ENCODE measurements at places on chromosomes 1 and 21.

- no peak for DNase-seq
Observed at GRCh38 chr1:167781558-167781957, 59.8 kb downstream of the MPZL1 start.

GRCh38 chr21:28393279-28393678 lies 599.4 kb downstream of the LTN1 start:
- no peak for DNase-seq

- no peak for DNase-seq
Observed at GRCh38 chr1:223175032-223175431, 32.0 kb upstream of the TLR5 start.

- DNase-seq, result no peak
Observed at GRCh38 chr1:78790174-78790573, 140.5 kb downstream of the IFI44 start.

DNA sequence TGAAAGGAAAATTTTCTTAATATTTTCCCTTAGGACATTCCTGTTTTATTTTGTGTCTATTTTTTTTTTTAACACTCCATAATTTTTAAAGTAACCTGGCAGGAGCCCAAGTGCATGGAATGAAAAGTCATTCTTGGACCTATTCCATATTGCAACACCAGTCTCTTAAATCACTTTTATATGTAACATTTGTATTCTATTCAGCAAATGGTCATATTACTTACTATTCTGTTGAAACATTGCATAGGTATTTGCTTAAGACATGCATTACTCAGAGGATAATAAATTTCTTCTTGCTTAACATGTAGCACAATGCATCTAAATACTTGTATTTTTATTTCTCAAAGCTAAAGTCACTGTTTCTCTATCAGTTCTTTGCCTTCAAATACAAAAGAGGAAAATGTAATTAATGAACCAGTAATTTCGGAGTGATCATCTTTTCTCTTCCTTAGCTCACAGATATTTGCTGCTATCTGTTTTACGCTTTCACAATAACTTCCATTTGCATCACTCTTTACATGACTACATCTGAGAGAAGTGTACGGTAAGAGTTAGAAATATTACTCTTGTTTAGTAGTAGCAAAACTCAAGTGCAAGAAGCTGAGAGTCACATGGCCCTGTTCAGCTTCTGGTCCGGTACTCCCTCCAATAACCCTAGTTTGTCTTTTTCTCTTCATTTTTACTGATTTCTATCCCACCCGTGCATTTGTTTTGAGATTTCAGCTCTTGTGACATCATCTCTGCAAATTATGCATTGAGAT lies 394.8 kb downstream of the USP25 start:
- peak; percentile 84 for DNase-seq

GRCh38 chr1:210683403-210684047 lies 354.8 kb downstream of the HHAT start:
- DNase-seq, result no peak

- DNase-seq, result no peak
Observed at GRCh38 chr1:227920426-227920825, 27.3 kb downstream of the WNT9A start.

- no peak for DNase-seq
Observed at GRCh38 chr21:45987121-45987711, 5.6 kb downstream of the COL6A1 start.

DNA sequence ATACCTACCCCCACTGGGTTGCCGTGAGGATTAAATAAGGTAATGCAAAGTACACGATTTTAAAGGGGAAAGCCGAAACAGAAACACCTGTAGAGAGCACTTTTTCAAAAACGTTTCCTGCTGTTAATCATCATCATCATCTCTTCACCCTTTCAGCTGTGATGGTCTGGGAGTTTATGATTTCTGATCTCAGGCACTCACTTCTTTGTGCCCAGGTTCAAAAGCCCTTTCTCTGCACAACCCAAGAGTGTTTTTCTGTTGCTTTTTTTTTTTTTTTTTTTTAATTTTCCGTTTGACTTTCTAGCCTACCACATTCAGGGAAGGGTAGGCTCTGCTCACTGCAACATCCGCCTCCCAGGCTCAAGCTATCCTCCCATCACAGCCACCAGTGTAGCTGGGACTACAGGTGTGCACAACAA lies 936 bp upstream of the UBXN11 start:
- DNase-seq, result no peak

- no peak for DNase-seq
Observed at GRCh38 chr1:65284229-65284628, 25.1 kb upstream of the DNAJC6 start.

DNA sequence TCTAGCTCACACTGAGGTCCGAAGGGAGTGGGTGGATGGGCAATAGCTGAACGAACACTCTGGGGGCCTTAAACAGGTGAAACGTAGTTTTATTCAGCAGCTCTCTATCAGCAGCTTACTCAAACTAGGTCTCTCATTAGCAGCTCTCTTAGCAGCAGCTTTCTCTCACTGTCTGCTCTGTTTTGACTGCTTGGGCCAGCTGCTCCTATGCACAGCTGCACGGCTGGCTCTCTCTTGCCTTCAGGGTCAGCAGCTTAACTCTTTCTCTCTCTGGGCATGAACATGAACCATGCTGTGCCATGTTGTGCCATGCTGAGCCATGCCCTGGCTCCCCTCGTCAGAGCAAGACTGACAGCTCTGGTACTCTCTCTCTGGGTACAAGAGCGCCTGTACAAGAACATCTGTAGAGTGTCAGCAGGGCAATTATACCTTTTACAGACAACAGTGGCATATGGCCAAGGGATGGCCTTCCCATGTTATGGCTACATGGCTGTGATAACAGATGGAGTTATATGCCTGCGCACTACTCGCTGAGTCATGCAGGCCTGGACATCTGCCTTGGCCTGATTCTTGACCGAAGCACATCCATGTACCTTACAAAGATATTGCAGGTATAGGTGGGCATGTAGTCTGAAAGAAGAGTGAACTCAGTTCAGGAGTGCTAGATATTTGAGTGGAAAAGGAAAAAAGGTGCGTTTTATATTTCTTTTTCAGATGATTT lies 152.4 kb downstream of the LEPR start:
- no peak for DNase-seq

- no peak for DNase-seq
Observed at GRCh38 chr1:230808281-230808872, 59.9 kb downstream of the C1orf198 start.

DNA sequence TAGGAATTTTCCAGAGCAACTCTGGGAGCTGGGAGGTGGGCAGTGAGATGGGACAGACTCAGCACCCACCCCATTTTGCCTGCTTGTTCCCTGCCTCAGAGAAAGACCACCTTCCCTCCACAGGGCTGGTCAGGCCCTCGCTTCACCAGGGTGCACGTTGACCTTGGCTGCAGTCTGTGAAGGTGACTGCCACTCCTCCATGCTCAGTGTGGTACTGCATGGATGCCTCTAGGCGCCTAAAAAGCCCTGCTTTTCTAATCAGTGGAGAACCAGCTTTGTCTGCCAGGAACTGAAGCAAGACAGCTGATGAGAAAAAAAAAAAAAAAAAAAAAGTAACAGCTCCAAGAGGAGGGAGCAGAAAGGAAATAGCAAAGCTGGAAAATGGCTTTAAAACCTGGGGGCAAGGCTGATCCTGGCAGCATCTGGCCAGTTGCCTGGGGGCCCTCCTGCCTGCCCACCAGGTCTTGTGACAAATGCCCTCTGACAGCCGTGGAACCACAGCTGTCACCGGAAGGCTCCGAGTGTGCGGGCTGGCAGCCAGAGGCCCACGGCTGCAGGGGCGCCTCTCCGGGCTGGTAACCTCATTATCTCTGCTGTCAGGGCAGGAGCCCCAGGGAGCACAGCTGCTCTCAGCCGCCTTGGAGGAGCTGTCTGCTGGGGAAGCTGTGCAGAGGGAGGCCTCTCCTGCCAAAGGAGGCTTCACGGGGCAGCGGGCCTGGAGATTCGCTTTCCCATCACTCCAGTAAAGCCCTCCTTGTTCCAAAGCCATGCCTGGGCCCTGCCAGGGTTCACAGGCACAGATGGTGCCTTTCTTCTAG lies 13.7 kb downstream of the KIAA1614 start:
- no peak for DNase-seq

DNA sequence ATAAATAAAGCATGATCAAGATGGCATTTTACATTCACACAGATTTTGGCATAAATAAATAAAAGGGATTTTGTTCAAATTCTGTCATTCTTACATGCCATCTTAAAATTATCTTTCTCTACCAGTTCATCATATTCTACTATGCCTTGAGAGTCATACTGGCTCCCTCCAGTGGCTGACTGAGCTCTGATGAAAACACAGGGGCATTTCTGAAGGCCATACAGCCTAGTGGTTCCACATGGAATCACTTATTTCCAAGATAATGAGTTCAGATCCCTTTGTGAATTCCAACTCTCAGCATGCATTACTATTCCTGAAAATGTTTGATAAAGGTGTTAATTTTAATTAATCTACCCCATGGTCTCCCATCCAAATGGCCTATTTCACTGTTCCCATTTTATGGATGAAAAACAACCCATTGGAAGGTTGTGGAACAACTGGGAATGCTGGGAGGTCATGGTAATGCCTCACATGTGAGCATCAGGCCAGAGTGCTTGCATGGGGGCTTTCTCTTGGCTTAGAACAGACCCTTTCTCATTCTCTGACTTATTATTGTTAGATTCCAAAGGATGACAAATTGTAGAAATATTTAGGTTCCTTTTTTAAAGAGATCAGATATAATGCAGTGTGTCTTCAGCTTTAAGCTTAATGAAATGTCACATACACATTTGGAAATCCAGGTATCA lies 622.4 kb upstream of the PKN2 start:
- peak; percentile 4 for DNase-seq

GRCh38 chr1:59485171-59485570 lies 188.3 kb downstream of the FGGY start:
- DNase-seq, result no peak

- no peak for DNase-seq
Observed at GRCh38 chr1:91877574-91878208, 8.3 kb downstream of the TGFBR3 start.
